ENCODE measurements at places on chromosomes 5 and 9.
A peak's percentile ranks its signal among the peaks of the same experiment; 100 is the strongest.

DNA sequence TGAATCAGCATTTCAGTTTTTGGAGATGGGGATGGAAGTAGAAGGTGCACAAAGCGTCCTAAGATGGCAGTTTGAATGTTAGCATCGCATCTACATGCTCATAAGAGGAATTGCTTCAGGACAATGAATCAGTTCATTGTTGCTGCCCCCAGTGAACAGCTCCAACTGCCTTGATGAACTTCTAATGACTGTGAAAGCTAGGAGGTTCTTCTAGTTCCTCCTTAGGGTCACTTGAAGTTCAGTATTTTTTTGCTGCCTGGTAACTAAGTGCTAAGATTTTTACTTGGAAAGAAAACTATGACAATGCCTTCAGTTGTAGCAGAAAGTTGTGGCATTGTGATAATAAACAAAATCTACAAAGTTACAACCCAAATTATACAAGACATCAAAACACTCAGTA lies 271.6 kb downstream of the RAB3C start:
- no peak for DNase-seq

DNA sequence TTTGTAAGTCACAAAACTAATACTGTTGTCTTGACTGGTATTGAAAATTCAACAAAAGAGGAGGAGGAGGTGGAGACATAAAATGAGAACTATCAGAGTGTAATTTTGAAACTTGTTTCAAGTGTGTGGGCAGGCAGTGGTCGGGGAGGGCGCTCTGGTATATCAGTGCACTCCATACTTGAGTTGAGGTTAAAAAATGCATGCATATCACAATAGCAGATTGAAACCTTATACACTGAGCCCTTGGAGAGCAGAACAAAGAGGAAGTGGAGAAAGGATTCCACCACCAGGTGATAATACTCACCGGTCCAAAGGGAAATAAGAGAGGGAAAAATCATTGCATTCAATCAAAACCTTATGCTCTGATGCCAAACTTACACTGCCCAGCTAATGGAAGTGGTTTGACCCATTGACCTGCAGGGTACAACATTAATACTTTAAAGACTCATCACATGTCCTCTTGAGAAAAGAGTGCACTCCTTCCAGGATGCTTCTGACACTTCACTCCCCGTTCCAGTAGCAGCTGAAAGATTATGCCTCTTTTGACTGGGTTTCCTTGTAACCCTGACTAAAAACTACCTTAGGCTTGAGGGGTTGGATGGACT lies 79.5 kb upstream of the FAM169A start:
- no peak for DNase-seq

DNA sequence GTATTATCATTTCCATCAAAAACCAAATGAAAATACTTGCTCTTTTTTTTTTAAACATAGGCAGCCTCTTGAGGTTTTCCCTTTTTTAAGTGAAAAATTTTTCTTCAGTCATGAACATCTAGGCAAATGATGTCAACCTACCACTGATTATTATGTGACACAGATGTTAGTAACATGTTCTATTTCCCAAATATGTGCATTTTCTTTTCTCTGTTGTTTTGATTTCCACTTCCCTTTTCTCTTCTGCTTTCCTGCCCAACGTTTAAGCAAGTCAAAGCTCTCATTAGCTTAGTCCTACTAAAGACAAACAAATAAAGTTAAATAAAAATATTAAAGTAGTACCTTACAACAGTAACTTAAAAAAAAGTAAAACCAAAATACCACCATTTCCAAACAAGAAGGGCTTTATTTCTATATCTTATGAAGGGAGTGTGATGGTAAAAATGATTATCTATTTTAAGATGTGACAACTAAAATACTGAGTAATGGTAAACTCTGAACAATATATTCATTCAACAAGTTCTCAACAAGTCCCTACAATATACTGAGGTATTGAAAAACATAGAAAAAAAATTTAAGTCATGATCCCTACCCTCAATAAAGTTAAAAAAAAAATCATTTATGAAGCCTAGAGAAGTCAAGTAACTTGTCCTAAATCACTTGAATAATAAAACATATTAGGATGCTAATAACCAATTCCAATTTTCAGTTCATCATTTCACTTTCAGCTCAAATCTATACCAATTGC lies 9.4 kb downstream of the SLC38A9 start:
- DNase-seq: no peak

- peak; percentile 98 for DNase-seq
Observed at GRCh38 chr9:109316207-109316640, 4.6 kb downstream of the EPB41L4B start.

DNA sequence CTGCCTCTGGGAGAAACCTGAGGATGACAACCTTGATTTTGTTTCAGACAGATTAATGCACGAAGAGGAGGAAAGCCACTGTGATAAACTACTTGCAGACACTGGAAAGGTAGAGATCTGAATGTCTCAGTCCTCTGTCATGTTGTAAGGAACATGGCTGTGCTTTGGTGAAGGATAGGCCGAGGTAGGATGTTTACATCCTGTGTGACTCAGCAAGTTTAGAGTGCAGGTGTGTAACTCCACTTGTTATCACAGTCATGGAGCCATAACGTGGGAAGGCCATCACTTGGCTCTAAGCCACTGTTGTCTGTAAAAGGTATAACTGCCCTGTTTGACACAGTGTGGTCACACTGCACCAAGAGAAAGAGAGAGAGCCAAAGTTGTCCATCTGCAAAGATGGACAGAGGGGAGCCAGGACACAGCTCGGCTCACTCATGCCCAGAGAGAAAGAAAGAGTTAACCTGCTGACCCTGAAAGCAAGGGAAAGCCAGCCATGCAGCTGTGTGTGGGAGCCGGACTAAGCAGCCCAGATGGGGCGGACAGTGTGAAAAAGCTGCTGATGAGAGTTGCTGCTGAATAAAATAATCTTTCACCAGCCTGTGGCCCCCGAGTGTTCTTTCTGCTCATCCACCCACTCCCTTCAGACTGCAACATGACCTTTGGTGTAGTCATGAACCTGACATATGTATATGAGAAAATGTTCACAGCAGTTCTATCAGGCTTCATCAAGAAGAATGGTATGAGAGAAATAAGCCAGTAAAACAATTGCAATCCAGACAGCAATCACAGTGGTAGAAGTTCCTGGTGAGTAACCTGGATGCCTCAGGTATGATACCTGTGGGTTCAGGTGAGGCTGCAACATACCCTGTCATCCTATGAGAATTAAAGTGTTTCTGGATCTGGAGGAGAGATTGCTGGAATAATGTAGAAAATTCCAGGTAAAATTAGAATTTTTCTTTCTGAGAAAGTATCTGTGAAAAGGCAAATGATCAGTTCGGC lies 115.9 kb downstream of the TARS1 start:
- peak; percentile 18 for DNase-seq

DNA sequence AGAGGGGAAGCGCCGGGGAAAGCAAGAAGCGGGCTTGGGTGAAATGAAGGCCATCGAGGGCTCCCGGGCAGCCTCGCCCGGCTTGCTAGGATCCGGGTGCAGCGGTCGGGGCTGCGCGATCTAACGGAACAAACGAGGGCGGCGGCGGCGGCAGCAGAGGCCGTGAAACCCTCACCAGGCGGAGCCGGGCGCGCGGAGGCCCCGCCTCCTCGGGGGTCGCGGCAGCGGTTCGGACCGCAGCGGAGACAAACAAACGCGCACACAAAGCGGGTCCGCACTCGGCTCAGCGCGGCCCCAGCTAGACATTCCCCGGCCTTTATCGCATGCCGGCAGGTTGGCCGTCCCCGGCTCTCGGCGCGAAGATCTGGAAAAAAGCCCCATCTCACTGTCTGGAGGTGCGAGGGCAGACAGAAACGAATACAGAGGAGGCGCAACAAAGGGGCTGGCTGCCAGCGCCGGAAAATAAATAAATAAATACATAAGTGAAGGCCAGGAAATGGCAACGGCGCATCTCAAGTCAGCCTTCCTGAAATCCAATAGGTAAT lies 10.5 kb upstream of the TRIM36 start:
- DNase-seq: peak; percentile 8

- no peak for DNase-seq
Observed at GRCh38 chr5:180093651-180094382, 22.3 kb upstream of the RNF130 start.

DNA sequence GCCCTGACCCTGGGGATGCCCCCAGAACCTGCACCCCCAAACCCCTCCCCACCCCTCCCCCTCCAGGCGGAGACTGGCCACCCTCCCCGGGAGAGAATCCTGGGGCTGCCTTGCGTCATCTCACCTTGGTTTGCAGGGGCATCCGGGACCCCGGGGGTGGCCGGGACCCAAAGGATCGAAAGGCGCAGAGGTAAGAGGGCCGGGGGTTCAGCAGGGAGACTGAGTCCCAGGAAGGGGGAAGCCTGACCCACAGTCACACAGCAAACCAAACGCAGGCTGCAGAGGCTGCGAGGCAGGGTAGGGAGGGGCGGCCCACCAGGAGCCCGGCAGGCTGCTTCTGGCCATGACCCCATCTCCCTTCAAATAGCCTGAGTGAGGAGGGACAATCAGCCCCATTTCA lies 33.8 kb upstream of the ORM1 start:
- DNase-seq: no peak

DNA sequence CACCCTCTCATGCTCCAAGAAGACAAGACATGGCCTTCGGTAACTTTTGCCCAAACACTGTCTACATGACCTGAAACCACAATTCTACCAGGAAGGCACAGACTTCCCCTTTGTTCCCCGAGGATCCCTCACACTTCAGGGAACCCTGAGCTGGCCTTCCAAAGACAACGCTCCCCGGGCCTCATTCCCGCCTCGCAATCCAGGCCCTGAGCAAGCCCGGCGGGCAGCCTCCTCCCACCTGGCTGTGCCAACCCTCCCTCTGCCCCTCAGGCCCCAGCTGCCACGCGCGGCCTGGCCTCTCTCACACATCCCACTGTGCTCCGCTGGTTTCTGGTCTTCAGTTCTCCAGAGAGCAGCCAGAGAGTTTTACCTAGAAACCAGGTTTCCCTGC lies 7.3 kb downstream of the QSOX2 start:
- DNase-seq: no peak

DNA sequence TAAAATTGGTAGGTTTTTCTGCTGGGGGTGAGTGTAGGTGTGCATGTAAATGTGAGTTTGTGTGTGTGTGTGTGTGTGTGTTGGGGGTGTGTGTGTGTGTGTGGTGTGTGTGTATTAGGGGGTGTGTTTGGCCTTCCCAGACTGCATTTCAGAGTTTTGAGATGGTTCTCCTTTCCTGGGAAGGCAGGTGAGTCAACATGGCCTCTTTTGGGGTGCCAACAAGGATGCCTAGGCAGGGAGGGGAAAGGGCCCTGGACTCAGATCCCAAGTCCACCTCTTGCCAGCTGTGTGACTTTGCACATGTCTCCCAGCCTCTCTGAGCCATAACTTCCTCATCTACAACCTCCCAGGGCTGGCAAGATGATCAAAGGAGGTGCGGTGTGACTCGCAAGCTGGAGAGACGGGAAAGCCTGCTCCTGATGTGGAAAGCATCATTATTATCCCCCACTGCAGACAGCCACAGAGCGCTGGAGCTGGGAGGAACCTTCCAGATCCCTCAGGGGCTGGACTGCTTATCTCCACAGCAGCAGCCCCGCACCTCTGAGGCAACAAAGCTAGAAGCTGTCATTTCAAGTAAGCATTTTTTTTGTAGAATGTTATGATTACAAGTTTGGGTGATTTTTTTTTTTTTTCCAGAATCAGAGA lies 63.5 kb upstream of the TBC1D2 start:
- no peak for DNase-seq

GRCh38 chr9:7794196-7794595 lies 5.4 kb downstream of the DMAC1 start:
- no peak for DNase-seq

GRCh38 chr5:9605041-9605838 lies 24.9 kb downstream of the TAS2R1 start:
- no peak for DNase-seq

DNA sequence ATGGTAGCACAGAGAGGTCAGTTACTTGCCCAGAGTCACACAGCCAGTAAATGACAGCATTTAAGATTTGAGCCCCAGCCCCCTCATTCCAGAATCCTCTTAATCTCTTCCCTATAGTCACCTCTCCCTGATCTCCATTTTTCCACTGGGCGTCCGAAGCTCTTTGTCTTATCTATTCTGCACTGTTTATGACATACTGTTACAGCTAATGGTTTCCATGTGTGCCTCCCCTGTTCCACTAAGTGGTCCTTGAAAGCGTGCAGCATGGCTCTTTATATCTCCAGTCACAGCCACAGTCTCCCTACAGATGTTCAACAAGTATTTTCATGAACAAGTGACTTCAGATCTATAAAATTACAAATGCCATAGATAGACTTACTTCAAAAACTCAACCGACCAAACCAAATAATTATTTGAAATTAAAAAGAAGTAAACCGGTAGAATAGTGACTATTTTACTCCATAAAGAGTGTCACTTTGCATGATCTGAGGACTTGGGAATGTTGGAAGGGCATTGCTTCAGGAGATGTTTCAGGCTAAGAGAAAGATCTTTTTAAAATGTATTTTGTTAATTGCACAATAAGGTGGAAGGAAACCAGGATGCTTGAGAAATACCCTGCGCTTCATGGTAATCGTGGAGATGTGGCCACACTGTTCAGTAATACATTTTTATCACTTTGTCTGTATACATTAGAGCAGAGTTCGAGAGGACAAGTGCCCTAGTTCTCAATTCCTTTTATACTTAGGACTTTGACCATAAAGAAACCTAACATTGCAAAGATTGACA lies 237.2 kb downstream of the FBXL7 start:
- DNase-seq: no peak

- no peak for DNase-seq
Observed at GRCh38 chr5:179232091-179232735, 113.0 kb downstream of the ADAMTS2 start.

GRCh38 chr5:173718469-173718868 lies 102.0 kb upstream of the BOD1 start:
- no peak for DNase-seq

- no peak for DNase-seq
Observed at GRCh38 chr9:20065046-20065445, 276.2 kb upstream of the SLC24A2 start.

DNA sequence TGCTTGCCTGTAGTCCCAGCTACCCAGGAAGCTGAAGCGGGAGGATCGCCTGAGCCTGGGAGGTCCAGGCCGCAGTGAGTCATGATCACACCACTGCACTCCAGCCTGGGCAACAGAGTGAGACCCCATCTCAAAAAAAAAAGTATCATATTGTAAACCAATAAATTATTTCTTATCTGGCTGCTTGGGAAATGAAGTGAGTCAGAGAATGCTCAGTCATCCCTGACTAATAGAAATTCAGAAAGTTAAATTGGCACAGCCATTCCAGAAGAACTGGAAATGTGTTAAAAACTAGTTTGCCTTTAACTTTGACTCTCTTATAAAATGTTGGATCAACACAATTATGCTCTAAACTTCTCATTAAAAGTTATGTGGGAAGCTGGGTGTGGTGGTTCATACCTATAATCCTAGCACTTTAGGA lies 9.8 kb upstream of the GNE start:
- no peak for DNase-seq

- DNase-seq: no peak
Observed at GRCh38 chr5:22650511-22650910, 202.6 kb downstream of the CDH12 start.

- no peak for DNase-seq
Observed at GRCh38 chr5:99063737-99064136, 134.9 kb upstream of the CHD1 start.

GRCh38 chr5:154627698-154628678 lies 127.2 kb upstream of the LARP1 start:
- DNase-seq: no peak

GRCh38 chr9:37676411-37676830 lies 25.7 kb downstream of the FRMPD1 start:
- peak; percentile 60 for DNase-seq
